WTC11 (cell line): ENCODE measurements at places on chromosomes 12 and 14.

DNA sequence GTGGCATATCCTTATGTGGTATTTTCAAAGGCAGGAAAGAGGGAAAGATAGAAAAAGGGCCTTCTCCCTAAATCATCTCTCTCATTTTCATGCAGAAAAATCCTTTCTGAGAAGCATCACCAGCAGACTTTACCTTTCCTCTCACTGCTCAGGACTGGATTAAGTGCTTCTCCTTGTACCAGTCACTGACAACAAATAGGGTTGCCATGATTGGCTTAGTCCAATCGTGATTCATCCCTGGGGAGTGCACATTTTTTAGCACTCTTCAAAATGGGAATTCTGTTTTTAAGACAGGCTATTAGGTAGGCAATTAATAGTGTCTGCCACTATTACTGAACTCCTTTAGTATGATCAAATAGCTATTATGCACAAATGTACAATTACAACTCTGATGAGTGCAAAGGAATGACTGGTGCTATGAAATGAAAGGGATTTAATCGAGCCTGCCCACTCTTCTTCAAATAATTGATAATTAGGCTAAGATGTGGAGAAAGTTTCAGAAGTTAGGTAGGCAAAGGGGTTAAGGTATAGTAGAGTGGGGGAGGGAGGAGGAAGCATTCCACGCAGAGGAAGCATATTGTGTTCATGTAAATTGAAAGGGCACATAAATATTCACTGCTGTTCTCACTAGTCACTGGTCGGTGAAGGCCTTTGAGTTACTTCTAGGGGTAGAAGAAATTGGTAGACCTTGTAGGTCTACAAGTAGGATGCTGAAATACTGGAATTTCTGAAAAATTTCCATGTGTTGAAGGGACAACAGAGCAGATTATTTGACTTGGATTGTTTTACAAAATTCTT is 84.0 kb downstream of the MSRB3 start:
- DNase-seq = no peak

GRCh38 chr12:31220633-31221550 is 105.1 kb downstream of the SINHCAF start:
- no peak for DNase-seq

DNA sequence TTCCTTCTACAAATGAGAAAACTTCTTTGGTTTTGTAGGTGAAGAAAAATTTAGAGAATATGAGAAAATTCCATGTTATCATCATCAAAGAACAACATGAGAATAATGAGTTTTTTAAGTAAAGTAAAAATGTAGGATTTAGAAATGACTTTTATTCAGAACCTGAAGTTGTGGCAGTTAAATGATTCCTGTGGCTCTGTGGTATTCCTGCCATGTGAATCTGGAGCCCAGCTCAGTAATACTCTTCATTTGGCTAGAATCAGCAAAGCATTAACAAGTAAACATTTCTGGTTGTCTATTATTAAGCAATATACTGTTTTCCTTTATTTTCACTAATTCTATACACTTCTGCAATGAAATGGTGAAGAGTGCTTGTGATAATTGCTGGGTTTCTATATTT is 95.6 kb upstream of the E2F7 start:
- no peak for DNase-seq

DNA sequence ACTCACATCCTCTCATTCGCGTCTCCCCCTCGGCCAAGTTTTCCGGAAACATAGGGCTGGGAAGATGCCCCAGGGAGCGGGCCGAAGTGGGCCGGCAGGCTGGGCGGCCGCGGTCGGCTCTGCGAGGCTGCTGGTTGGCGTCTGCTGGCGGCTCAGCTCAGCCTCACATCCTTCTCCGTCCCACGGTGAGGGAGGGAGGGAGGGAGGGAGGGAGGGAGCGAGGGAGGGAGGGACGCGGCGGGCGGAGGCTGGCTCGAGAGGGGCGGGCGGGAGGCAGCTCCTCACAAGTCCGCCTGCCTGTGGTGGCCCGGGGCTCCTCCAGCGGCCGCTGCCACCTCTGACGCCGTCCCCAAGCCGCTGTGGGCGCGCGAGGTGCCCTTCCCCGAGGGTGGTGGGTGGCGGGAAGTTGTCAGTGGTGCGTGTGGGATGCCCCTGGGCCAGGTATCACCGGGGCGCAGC is 93.8 kb downstream of the RFLNA start:
- DNase-seq = peak; percentile 60

DNA sequence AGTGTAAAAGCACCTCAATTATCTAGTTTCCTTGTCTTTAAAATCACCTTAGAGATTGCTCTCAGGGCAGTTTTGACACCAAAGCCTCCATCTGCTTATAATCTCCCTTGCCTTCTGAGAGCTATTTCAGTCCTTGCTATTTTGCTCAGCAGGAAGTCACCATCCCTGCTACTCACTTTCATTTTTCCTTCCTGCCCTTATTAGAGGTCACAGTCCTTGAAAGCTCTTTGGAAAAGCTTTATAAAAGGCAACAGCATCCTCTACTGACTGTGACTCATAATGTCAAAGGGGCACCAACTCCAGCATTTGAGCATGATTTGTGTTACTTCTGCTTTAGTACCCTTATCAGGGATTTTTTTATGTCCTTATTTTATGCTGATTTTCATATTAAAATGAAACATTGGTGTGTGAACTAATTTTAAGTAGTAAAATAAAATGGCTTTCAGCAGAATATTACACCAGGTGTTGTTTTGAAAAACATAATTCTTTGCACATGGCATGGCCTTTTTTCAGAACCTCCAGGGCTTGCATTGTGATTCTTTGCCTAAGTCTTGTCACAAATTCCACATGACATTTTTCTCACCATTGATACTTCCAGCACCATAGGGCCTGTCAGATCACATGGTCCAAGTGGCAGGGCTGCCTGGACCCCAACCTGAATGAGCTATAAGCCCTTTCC is 213.0 kb downstream of the ADAMTS20 start:
- DNase-seq = no peak

DNA sequence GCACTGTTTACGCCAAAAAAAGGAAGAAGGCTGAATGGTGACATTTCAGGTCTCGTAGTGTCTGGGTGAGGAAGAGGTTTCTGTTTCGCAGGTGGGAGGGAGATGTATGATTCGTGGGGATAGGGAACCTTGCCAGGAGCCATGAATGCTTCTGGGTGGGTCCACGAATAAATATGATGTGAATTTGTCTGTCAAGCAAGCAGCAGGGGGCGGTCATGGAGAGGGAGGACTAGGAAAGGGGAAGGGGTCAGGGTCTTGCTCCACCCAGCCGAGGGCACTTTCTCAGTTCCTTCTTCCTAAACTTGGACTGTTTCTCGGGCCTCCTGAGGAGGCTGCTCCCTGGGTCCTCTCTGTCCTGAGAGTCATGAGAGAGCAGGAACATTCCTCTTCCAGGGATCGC is 72.5 kb downstream of the LGMN start:
- no peak for DNase-seq

DNA sequence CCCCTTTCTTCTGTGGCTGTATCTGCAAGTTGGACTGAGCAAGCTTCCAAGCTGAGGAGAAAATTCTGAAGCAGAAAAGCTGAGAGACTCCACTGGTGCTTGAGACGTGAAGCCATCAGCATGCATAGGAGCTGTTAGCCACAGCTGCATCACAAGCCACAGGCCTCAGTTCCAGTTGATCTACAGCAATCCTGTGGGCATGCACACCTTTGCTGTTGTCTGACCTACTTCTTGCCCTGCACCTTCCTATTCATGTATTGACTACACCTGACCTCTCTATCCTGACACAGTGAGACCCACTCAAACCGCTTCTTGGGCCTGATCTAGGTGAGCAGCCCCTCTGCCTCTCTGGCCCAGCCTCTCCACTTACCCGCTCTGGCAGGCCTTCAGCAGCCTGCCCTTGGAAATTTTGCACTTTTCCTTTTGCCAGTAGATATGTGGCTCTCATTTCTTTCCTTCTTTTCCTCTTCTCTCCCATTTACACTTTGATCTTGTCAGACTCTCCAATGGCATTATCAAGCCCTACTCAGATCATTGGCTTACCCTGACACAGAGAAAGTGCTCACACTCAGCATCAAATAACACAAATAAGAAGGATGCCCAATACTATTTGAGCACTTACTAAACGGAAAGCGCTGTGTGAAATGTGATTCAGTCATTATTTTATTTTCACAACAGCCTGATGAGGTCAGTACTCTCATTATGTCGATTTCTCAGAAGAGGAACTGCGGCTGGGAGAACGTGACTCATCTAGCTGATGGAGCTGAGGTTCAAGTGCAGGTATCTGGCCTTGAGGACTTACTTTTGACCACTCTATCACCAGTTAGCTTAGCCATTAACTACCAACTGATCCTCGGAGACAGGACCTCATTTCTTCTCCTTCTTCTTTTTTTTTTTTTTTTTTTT is 21.9 kb upstream of the PTGR2 start:
- no peak for DNase-seq

GRCh38 chr12:21223930-21224329 is 92.9 kb downstream of the SLCO1B1 start:
- DNase-seq = no peak

- DNase-seq = no peak
Observed at GRCh38 chr12:109637348-109637747, 63.8 kb downstream of the MVK start.

GRCh38 chr12:4556735-4557530 is 5.1 kb upstream of the DYRK4 start:
- DNase-seq = no peak

DNA sequence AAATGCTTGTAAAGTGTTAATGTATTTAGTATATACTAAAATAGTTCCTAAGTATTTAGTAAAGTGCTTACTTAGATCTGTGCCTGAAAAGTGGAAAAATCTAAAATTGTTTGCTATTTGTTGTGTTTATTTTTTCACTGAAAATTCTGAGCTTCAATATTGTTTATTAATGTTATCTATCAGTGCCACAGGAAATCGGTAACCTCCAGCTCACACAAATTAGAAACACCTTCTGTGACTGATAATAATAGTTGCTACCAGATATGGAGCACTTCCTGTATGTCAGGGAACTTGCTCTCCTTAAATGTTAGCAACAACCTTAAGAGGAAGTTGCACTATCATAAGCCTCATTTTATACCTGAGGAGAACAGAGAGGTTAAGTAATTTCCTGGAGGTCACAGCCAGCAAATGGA is 723 bp upstream of the LRP10 start:
- DNase-seq = no peak

DNA sequence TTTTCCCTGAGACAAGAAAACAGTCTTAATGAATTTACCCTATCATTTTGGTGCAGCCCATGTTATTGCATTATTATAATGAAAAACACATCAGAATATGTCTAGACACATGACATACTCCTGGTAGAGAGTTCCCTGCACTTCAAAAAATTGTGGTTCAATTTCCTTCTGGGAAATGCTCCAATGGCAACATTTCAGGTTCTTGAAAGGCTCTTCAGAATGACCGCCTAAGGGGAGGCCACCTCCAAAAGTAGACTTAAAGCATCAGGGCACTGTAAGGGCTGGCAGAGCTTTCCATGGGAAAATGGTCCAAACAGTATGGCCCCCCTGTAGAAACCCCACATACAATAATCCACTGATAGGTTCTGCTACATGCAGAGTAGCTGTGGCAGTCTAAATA is 110.7 kb downstream of the SLC25A21 start:
- no peak for DNase-seq

DNA sequence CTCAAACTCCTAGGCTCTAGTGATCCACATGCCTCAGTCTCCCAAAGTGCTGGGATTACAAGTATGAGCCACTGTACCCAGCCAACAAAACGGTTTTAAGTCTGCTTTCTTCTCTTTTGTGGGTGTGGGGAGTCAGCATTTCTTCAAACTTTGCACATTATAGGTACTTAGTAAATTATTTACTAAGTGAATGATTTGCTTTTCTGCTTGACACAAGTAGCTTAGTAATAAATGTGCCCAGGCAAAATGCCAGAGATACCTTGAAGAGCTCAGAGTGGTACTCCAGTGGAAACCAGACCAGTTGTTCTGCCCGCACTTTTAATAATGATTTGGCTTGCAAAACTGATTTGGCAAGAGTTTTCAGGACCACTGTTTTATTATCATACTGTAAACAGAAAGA is 15.0 kb downstream of the DEPDC4 start:
- DNase-seq = no peak

DNA sequence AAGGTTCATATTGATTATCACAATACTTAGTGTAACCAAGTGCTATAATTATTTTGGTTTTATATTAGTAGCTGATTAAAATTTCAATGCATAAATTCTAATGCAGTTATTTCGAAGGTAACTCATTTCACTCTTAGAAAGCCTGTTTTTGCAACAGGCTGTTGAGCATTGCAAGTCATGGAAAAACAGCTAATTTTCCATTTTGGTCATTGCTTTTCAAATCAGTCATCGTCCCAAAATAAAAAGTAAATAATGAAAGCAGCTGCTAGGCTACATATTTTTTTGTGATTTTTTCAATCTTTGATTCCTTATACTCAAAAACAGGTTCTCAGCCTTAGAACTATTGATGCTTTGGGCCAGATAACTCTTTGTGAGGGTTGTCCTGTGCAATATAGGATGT is 22.9 kb downstream of the VEZT start:
- no peak for DNase-seq

- DNase-seq = peak; percentile 62
Observed at GRCh38 chr12:123388177-123388950, 4.4 kb downstream of the KMT5A start.

DNA sequence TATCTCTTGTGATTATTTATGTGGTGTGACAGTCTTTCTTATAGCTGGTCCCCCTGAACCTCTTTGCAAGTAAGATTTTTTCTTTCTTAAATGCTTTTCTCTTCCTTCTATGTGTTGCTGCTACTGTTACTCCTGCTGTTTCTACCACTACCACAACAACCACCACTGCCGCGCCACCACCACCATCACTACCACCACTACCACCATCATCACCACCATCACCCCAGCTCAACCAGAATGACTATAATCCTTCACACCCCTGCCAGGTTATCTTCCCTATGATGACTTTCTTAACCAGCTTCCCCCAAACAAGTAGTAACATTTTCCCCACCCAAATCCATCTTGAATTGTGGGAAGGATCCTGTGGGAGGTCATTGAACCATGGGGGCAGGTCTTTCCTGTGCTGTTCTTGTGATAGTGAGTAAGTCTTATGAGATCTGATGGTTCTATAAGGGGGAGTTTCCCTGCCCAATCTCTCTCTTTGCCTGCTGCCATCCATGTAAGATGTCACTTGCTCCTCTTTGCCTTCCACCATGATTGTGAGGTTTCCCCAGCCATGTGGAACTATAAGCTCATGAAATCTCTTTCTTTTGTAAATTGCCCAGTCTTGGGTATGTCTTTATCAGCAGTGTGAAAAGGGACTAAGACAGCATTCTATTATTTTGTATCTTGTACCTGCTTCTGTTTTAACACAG is 52.2 kb downstream of the CHST11 start:
- DNase-seq = no peak

- DNase-seq = no peak
Observed at GRCh38 chr14:91786188-91786587, 54.3 kb upstream of the CATSPERB start.
